CD8-positive, alpha-beta memory T cell (primary cell): ENCODE measurements at places on chromosomes 1 and 21.

- DNase-seq = no peak
These were observed 316.9 kb upstream of the SGIP1 start for GRCh38 chr1:66217021-66217420.

DNA sequence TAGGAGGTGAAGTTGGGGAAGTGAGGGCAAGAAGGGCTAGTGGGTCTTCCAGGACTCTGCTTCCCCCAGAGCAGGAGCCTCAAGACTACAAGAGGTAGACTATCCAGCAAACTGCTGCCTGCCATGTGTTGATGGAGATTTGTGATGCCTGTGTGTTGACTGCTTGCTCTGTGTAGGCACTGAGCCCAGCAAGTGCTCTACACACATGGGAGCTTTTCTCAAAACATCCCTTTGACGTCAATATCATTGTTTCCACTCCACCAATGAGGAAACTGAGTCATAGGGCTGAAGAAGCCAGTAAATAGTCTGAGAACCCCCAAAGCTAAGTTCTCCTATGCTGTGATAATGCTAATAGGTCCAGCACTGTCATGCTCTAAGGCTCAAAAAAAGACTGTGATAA, 207.2 kb upstream of the NFIA start:
- no peak for DNase-seq

- DNase-seq = peak; percentile 29
These were observed 36.8 kb upstream of the DUSP10 start for GRCh38 chr1:221778535-221779142.

GRCh38 chr1:42998386-42998785, 39.7 kb upstream of the SLC2A1 start:
- no peak for DNase-seq

DNA sequence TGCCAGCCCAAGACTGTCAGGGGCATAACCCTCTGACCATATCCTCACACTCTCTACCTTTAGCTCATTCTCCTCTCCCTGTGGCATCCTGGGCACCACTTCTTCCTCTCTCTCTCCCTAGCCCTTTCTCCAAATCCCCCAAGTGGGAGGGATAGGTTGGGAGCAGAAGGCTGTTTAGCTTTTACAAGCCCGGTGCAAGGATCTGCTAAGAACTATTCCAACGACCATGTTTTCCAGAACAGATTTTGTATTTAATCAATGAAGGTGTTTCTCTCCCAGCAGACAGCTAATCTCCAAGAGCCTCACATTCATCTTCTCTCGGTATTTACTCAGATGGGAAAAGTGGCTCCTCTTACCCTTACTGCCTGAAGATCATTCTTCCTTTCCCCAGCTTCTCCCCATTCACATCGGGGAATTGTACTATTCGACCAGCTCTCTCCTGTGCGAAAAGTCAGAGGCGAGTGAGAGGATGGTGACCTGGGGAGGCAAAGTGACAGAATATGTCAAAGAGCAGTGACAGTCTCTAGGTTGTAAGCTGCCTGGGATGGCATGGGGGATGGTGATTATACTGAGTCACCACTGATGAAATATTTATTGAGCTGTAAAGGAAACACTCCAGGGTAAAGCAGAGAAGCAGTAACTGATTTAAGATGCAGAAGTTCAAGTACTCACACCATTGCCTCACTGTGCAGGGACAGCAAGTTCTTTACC, 47.0 kb upstream of the RBM15 start:
- no peak for DNase-seq

GRCh38 chr1:234533975-234534876, 55.2 kb upstream of the TARBP1 start:
- no peak for DNase-seq

DNA sequence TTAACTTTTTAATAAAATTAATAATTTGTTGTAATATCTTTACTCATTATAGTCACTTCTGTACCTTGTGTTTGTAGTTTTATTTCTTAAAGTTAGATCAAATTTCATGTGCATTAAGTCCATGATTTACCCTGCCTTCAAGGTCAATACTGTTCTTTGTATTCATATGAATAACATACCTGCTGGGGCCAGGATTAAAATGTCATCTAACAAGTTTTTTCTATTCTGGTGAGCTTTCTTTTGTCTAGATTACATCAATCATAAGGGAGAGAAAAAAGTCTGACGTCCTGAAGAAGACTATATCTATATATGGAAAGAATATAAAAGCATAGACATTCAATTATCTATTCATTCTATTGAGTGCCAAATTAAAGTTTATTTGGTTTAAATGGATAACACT, 232.6 kb downstream of the COL11A1 start:
- DNase-seq = no peak

GRCh38 chr1:224629965-224630364, 13.8 kb downstream of the CNIH3 start:
- DNase-seq = no peak

GRCh38 chr1:19435851-19436455, 49.4 kb downstream of the CAPZB start:
- no peak for DNase-seq

DNA sequence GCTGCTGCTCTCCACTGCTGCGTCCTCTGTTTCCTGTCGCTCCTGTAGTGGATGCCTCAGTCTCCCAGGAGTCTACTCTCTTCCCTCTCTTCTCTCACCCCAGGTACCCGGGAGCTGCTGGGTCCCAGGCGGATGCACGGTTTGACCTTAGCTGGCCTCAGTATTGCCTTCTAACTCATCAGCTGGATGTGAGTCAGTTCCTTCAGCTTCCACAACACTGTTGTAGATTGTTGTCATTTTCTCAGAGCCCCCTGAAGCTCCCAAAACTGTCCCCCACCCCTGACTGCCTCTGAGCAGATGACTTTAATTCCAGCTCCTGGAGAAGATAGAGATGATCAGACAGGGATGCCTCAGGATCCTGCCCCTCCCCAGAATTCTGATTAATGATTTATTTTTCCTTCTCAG, 7.2 kb downstream of the CNIH3 start:
- no peak for DNase-seq

- no peak for DNase-seq
These were observed 16.9 kb upstream of the SAMD11 start for GRCh38 chr1:906600-907420.

DNA sequence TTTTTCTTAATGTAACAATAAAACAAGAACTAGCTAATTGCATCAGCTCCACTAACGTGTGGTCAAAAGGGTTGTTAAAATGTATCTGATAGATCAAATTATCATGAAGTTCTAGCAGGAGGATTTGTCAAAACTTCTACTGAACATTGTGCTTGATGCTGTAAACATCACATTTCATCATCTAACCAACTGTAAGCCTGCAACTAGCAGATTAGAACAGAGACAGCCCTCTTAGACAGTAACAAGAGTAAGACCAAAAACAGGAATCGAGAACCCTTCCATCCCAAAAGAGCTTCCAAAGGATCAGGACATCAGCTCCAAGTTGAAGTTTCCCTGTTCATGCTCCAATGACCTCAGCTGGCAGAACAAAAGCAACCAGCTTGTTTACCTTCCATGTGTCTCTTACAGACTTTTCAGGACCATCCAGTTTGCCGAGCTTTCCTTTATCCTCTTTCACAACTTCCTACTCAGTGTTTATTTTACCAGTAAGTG, 44.6 kb downstream of the NIBAN1 start:
- DNase-seq = no peak

- DNase-seq = no peak
These were observed 92.0 kb downstream of the LAMC2 start for GRCh38 chr1:183277821-183278738.

DNA sequence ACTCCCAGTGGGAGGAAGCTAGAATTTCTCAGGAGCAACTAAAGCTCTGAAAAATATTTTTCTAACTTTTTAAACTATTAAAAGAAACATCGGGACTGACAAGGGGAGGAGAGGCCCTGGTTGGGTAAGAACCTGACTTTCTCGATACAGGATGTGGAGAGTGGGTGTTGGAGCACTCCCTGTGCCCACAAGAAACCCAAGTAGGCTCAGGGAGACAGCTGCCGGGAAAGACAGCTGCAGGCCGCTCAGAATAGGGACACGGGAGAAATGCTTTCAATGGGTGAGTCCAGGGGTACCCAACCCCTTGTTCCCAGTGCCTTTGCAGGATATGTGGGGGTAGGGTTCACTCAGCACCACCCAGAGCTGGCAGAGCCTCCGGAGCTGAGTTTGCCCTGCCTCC, 43.6 kb downstream of the PLEKHA6 start:
- no peak for DNase-seq

GRCh38 chr1:150383631-150384324, 19.8 kb downstream of the RPRD2 start:
- no peak for DNase-seq

DNA sequence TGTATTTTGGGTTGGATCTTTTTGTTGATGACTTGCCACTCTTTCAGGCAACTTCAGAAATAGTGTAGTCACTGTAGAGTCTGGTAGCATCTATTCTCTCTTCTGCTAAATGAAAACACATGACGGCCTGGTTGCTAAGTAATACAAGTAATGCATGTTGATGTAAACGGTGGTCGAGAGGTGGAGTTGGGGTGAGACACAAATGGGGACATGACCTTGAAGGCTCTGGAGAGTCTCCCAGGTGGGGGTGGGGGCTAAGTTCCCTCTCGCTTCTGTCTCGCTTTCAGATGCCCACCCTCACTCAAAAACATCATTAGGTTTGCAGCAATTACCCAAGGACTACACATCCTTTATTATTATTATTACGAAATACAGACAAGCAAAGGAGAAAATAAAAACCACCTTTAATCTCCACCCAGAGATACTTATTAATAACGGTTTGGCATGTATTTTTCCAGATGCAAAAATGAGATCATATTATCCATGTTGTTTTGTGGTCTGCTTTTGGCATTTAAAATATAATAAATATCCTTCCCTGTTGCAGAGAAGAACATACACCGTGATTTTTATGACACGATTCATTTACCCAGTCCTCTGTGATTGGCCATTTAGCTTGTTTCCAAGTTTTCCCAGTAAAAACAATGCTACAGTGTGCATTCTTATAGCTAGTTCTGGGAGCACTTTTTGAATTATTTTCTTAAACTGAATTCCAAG, 138.1 kb downstream of the MIS18A start:
- no peak for DNase-seq
